ENCODE measurements at places on chromosomes 2 and 18.

- no peaks in the 10 kb centered on the region for H3K4me1 ChIP-seq
- H3K27ac ChIP-seq: no peak overlapping the region
- no peaks in the 10 kb centered on the region for H3K36me3 ChIP-seq
These were observed 76.6 kb upstream of the FAM237A start for GRCh38 chr2:206565666-206566065.

- H3K4me1 ChIP-seq: peaks cover 36% of the 10 kb centered on the region
- H3K27ac ChIP-seq: no peak overlapping the region
These were observed 16.7 kb downstream of the ANKRD12 start for GRCh38 chr18:9153256-9153655.

- no peak overlapping the region for H3K4me3 ChIP-seq
- DNase-seq: no peak
- H3K27me3 ChIP-seq: no peaks in the 10 kb centered on the region
- H3K4me1 ChIP-seq: no peaks in the 10 kb centered on the region
- H3K27ac ChIP-seq: no peak overlapping the region
- no peaks in the 10 kb centered on the region for H3K36me3 ChIP-seq
These were observed 334.5 kb upstream of the CYRIA start for GRCh38 chr2:17000184-17000482.

DNA sequence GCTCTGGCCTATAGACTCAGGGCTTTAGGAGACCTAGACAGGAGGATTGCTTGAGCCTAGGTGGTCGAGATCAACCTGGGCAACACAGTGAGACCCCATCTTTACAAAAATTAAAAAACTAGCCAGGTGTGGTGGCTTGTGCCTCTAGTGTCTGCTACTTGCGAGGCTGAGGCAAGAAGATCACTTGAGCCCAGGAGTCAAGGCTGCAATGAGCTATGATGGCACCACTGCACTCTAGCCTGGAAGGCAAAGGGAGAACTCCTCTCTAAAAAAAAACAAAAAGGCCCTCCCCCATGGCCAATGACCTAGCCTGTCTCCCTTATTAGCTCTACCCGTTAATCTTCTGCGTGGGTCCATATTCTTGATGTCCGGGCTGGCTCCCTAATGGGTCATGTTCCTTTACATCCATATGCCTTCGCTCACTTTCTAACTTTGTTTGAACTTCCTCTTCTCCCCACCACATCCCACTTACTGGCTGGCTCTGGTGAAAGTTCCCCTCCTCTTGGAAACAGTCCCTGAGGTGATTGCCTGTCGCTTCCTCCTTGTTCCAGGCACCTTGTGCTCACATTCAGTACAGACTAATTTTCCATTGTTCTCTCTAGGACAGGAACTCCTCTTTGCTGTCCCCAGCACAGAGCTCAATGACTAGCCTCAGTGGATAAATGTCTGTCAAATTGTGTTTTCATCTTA is 103.0 kb downstream of the AFF3 start:
- no peak overlapping the region for H3K27ac ChIP-seq
- H3K36me3 ChIP-seq: no peaks in the 10 kb centered on the region
- DNase-seq: no peak
- H3K27me3 ChIP-seq: no peaks in the 10 kb centered on the region
- no peaks in the 10 kb centered on the region for H3K4me1 ChIP-seq
- no peak overlapping the region for H3K4me3 ChIP-seq

GRCh38 chr2:196328088-196328680 is 156.8 kb upstream of the STK17B start:
- H3K36me3 ChIP-seq: no peaks in the 10 kb centered on the region
- H3K4me1 ChIP-seq: peaks cover 5% of the 10 kb centered on the region
- no peaks in the 10 kb centered on the region for H3K27me3 ChIP-seq
- H3K4me3 ChIP-seq: no peak overlapping the region

GRCh38 chr18:48007955-48008701 is 77.7 kb upstream of the SMAD2 start:
- no peaks in the 10 kb centered on the region for H3K27me3 ChIP-seq
- H3K4me3 ChIP-seq: peak overlapping the region; percentile 89
- H3K36me3 ChIP-seq: no peaks in the 10 kb centered on the region
- DNase-seq: no peak
- no peak overlapping the region for H3K27ac ChIP-seq
- H3K4me1 ChIP-seq: peaks cover 13% of the 10 kb centered on the region

- H3K36me3 ChIP-seq: no peaks in the 10 kb centered on the region
- H3K4me3 ChIP-seq: no peak overlapping the region
- peaks cover 31% of the 10 kb centered on the region for H3K4me1 ChIP-seq
- H3K27me3 ChIP-seq: no peaks in the 10 kb centered on the region
- H3K27ac ChIP-seq: no peak overlapping the region
- no peak for DNase-seq
These were observed 22.0 kb downstream of the FHL2 start for GRCh38 chr2:105376789-105377240.

GRCh38 chr2:85672456-85672855 is 4.5 kb upstream of the SFTPB start:
- H3K4me3 ChIP-seq: no peak overlapping the region
- peaks cover 4% of the 10 kb centered on the region for H3K4me1 ChIP-seq
- no peaks in the 10 kb centered on the region for H3K27me3 ChIP-seq
- no peak for DNase-seq
- H3K36me3 ChIP-seq: no peaks in the 10 kb centered on the region

- H3K27me3 ChIP-seq: no peaks in the 10 kb centered on the region
- no peak overlapping the region for H3K4me3 ChIP-seq
- H3K27ac ChIP-seq: no peak overlapping the region
- no peaks in the 10 kb centered on the region for H3K36me3 ChIP-seq
These were observed 199.1 kb downstream of the TRIB2 start for GRCh38 chr2:12915787-12916186.

DNA sequence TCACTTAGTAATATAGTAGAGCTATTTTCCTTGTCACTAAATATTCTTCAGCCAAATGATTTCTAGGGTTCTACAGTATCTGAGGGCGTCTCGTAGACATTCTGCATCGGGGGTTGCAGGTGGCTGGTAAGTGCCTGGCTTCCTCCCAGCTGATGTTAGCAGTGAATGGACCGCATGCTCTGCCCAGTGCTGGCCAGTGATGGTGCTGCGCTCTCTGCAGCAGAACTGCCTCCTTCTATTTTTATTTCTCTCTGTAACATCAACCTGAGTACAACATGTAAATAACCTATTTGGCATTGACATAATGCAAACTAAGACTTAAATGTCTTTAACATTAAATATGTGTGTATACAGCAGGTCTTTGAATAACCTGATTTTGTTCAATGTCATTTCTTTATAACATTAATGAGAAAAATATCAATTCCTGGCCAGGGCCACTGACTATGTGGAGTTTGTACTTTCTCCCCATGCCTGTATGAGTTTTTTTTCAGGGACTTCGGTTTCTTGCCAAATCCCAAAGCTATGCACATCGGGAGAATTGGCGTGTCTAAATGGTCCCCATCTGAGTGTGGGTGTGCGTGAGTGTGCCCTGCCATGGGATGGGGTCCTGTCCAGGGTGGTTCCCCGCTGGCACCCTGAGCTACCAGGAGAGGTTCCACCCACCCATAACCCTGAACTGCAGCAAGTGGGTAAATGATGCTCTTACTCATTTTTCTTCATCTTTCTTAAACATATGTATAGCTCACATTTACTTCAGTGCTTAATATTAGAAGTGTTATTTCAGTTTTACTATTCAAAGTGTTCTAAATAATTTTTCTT is 278.2 kb upstream of the EPAS1 start:
- no peak overlapping the region for H3K4me3 ChIP-seq
- H3K4me1 ChIP-seq: peaks cover 16% of the 10 kb centered on the region
- no peak for DNase-seq
- H3K27ac ChIP-seq: no peak overlapping the region

DNA sequence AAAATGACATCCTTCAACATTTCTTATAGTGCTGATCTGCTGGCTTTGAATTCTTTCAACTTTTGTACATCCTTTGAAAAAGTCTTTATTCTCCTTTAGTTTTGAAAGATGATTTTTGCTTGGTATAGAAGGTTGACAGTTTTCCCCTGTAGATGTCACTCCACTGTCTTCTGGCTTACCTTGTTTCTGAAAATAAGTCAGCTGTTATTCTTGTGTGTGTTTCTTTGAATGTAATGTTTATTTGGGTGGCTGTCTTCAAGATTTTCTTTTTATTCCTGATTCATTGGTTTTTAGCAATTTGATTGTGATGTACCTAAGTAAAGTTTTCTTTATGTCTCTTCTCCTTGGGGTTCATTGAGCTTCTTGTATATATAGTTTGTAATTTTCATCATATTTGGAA is 47.6 kb downstream of the ACTR3 start:
- H3K4me3 ChIP-seq: no peak overlapping the region
- peaks cover 36% of the 10 kb centered on the region for H3K36me3 ChIP-seq
- H3K4me1 ChIP-seq: no peaks in the 10 kb centered on the region
- no peak for DNase-seq

- no peaks in the 10 kb centered on the region for H3K27me3 ChIP-seq
- no peaks in the 10 kb centered on the region for H3K4me1 ChIP-seq
- no peak for DNase-seq
- H3K27ac ChIP-seq: no peak overlapping the region
These were observed 73.1 kb upstream of the ZNF521 start for GRCh38 chr18:25425024-25425423.

DNA sequence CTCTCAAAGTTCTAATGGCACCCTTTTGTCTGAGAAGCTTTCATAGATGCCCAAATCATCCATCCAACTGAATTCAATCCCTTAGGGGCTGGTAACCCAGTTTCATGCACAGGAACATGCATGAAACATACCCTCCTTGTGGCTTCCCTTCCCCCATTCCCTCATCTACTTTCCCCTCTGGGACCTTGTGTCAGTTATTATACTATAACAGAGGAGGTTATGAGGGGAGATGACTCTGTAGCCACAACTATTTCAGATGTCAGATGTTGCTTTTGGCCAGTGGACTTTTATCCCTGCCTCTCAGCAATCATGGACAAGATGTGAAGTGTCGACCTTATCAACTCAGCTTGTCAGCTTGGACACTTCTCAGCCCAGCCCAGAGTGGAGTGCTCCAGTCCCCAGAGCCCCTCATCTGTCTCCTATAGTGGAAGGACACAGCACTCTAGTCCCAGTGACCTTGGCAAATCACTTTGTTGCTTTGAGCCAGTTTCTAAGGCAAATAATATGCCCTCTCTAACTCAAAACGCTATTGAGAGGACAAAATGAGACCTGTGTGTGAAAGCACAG is 8.4 kb downstream of the DHRS9 start:
- H3K36me3 ChIP-seq: no peaks in the 10 kb centered on the region
- H3K27ac ChIP-seq: no peak overlapping the region
- H3K4me3 ChIP-seq: no peak overlapping the region
- DNase-seq: no peak

DNA sequence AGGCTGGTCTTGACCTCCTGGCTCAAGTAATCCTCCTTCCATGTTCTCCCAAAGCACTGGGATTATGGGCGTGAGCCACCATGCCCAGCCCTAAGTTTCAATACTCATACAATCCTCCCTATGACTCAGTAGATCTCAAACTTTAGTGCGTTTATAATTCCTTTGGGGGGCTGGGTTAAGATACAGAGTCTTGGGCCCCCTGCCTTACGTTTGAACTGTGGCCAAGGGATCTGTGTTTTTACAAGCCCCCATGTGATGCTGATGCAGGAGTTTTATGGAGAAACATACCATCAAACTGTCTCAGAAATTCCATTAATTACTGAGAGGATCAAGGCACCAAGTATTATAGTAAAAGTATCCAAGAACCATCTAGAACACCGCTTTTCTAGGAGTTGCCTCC is 38.2 kb upstream of the FAM136A start:
- no peaks in the 10 kb centered on the region for H3K36me3 ChIP-seq
- DNase-seq: no peak
- H3K27me3 ChIP-seq: no peaks in the 10 kb centered on the region
- no peak overlapping the region for H3K4me3 ChIP-seq
- H3K4me1 ChIP-seq: no peaks in the 10 kb centered on the region
- no peak overlapping the region for H3K27ac ChIP-seq

GRCh38 chr2:194126418-194126817 is 1530.6 kb upstream of the SLC39A10 start:
- H3K27ac ChIP-seq: no peak overlapping the region
- no peaks in the 10 kb centered on the region for H3K4me1 ChIP-seq

GRCh38 chr2:237530472-237531433 is 35.6 kb upstream of the PRLH start:
- H3K4me1 ChIP-seq: no peaks in the 10 kb centered on the region
- H3K36me3 ChIP-seq: no peaks in the 10 kb centered on the region
- no peak overlapping the region for H3K4me3 ChIP-seq
- DNase-seq: no peak

DNA sequence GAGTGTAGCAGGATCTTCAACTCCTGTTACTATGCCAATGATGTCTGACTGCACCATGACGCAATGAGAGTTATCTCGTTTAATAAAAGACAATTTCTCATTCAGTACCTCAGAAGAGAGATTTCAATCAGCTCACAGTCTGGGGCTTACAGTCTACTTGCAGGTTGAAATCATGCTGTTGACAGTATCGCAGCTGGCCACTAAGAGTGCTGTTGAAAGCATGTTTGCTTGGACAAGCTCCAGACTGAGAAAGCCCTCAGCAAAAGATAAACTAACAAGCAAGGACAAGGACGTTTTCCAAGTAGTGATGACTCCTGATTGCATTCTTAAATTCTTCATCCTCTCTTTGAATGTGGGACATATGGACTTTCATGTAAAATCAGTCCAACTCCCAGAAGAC is 145.2 kb upstream of the SYT4 start:
- DNase-seq: no peak
- H3K27ac ChIP-seq: no peak overlapping the region
- H3K4me3 ChIP-seq: no peak overlapping the region
- H3K36me3 ChIP-seq: no peaks in the 10 kb centered on the region
- H3K4me1 ChIP-seq: no peaks in the 10 kb centered on the region

- no peak for DNase-seq
- no peak overlapping the region for H3K27ac ChIP-seq
- H3K4me1 ChIP-seq: no peaks in the 10 kb centered on the region
These were observed 563.1 kb upstream of the PIK3C3 start for GRCh38 chr18:41391616-41392595.

DNA sequence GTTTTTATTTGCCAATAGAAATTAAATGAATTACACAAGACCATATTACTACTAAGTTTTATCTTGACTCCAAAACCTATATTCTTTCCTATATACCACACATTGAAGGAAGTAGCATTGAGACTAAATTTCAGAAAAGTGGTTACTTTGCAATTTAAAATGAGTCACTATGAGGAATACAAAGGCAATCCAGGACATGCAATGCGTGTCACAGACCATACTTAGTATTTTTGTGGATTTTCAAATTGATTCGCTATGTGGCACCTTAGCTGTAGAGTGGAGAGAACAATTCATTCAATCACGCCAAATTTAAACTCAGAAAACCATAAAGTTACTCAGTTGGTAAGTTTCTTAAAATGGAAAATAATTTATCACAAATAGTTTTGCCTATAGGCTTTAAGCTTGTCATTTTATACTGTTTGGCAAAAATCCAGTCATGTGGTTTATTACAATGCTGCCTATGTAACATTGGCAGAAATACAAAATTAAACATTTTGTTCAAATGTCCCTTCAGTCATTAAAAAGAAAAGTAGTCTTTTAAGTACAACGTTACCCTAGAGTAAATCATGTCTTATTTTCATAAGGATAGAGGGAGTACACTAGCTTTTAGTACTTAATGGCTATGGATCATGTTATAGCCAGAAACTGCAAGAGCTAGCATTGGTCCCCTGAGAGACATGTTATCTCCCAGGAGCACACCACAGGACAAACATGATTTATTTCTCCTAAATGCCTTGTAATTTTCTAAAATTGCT is 222.8 kb upstream of the CDH7 start:
- no peaks in the 10 kb centered on the region for H3K4me1 ChIP-seq
- DNase-seq: no peak
- H3K36me3 ChIP-seq: no peaks in the 10 kb centered on the region

GRCh38 chr2:217539126-217539525 is 463.7 kb downstream of the TNS1 start:
- H3K27me3 ChIP-seq: no peaks in the 10 kb centered on the region
- DNase-seq: no peak
- no peak overlapping the region for H3K27ac ChIP-seq
- no peaks in the 10 kb centered on the region for H3K36me3 ChIP-seq
- H3K4me1 ChIP-seq: no peaks in the 10 kb centered on the region
- H3K4me3 ChIP-seq: no peak overlapping the region

Data from thoracic aorta (tissue), 2 donors.